CD4-positive, alpha-beta T cell treated with Interleukin-1 beta for 1 hour (primary cell): ENCODE measurements at places on chromosomes 2 and 18.

DNA sequence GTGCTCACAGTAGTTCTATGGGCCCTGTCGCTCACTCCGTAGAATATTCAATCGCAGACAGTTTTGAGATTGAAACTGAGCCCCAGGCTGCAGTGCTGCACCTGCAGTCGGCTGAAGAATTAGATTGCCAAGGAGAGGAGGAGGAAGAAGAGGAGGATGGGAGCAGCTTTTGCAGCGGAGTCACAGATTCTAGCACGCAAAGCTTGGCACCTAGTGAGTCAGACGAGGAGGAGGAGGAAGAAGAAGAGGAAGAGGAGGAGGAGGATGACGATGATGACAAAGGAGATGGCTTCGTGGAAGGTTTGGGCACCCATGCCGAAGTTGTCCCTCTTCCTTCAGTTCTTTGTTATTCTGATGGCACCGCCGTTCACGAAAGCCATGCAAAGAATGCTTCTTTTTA lies 115.2 kb downstream of the GALNT3 start:
- DNase-seq, result no peak

GRCh38 chr2:174335988-174336500 lies 1.3 kb downstream of the SP9 start:
- no peak for DNase-seq

GRCh38 chr2:101038455-101039255 lies 36.6 kb downstream of the RPL31 start:
- DNase-seq, result no peak

- no peak for DNase-seq
Measured at GRCh38 chr2:161017780-161018470, 142.3 kb upstream of the TANK start.

DNA sequence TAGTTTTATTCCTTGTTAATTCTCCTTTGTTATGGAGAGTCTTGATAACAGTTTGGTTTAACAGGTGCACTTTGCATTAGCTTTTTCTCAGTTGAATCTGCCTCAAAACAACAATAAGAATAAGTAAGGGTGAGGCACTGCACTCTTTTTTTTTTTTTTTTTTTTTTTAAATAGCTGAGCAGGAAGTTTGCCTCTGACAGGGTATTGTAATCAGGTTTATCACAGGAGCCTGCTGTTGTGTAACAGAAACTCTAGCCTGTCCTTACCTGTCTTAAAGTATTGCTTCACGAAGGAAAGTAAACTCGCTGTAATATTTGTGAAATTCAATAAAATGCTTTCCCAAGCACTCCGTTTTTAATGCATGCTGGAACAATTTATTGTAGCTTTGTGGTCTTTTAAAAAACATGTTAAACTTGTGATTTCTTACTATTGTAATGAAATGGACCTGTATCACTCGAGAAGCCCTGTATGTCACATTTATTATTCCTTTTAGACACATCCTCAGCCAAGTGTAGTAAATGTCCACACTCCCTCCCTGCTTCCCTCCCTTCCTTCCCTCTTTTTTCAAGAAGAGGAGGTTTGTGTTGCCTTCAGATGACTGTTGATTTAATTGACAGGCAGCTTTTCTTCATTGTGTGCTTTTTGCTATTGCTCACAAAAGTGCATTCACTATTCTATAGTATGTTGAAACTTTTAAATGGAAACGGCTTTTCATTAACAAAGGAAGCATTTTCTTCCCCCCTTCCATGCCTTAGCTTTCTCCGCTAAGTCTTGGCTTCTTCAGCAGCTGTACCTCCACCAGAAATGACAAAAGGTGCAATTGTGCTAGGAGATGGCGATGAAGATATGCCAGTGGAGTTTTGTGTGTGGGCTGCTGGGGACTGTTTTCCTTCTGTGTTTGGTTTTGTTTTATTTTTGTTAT lies 52.7 kb downstream of the TAF1B start:
- DNase-seq, result no peak

GRCh38 chr18:70503060-70503459 lies 214.2 kb downstream of the SOCS6 start:
- DNase-seq, result no peak

GRCh38 chr2:41194230-41194629 lies 742.3 kb upstream of the SLC8A1 start:
- DNase-seq, result no peak

GRCh38 chr2:5410991-5411700 lies 281.0 kb upstream of the SOX11 start:
- no peak for DNase-seq

DNA sequence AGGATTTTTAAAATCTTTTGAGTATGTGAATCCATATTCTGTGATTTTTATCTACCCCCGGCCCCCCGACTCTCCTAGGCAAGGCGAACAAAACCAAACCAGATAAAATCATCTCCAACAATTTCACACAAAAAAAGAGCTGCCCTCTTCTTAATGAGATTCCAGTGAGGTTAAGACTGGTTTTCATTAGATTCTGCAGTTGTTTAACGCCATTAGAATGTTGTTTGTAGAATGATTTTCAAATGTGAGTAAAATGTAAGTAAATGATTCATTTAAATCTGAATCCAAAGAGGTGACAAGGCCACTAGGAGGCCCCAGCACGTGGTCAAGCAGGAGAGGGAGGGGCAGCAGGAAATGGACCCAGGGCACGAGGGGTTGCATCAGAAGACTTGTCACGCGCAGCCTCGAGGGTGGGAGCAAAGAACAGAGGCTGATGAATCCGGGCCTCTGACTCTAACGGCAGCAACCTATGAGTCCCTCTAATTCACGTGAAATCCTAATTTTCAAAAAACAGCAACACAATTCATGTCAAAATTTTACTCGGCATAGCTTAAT lies 24.3 kb upstream of the KLHL29 start:
- no peak for DNase-seq

- DNase-seq, result no peak
Measured at GRCh38 chr18:57789090-57789489, 14.0 kb downstream of the ATP8B1 start.

DNA sequence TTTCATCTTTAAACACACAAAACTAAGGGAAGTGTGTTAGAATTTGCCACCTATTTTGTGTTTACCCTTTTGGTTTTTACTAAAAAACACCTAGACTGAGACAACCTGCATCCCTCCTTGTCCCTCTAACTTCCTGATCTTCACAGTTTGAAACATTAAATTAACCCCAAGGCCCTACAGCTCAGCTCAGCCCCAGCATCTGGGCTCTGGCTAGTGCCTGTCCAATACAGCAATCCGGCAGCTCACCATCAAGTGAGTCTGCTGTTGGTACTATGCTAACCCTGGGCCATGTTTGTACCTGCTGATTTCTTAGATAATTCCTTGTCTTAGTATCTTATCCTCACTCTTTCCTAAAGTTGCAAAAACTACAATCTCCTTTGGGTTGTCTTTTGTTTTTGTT lies 162.4 kb downstream of the DSEL start:
- DNase-seq, result no peak

- DNase-seq, result peak; percentile 36
Measured at GRCh38 chr2:178761759-178762371, 45.4 kb downstream of the TTN start.

GRCh38 chr2:189830510-189830909 lies 46.3 kb downstream of the PMS1 start:
- no peak for DNase-seq

DNA sequence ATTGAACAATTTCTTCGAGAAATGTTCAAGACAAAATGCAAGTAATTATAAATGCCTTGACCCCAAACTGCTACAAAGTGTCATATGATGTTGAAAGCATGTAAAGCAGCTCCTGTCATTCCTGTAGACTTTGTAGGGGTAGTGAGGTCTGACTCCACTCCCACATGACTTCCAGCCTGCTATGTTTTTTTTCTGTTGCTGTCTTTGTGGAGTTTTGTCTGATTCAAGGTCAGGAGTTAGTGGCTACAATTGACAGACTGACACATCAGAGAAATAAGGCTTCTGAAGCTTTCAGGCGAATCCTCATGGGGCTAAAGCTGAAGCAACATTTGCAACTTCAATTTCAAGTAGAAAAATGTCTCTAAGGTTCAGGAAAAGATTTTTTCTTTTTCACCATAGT lies 63.9 kb upstream of the CCDC195 start:
- no peak for DNase-seq

DNA sequence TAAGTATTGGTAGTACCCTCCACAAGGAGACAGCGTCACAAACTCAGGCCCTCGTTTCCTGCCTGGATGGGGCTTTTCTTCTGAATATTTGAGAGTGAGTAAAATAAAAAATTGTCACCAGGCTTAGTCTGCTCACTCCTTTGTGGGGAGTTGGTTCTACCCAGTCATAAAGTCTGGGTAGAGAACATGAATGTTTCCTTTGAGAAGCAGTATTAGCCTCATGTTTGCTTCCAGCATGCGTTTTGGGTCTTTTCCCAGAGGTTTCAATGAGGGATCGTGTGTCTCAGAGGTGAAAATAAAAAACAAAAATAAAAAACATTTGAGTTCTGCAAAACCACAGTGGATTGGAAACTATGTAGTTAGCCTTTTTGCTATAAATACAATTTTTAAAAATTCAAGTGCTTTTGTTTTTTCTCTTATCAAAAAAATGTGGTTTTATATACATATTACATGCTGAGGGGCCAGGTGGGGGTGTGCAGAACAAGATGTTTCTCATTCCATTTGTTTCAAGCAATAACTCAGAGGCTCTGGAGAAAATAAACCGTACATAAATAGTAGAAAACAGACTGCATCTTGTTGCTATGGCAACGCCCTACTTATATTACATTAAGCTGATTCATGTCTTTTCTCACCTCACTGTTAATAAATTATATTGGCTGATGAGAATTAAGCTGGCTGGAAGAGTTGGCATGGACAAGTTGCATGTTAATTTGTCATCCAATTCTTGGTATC lies 225.4 kb upstream of the FBXO11 start:
- peak; percentile 41 for DNase-seq

GRCh38 chr2:143252138-143252907 lies 123.1 kb downstream of the ARHGAP15 start:
- no peak for DNase-seq

- peak; percentile 21 for DNase-seq
Measured at GRCh38 chr2:85754313-85755095, 713 bp downstream of the ATOH8 start.

DNA sequence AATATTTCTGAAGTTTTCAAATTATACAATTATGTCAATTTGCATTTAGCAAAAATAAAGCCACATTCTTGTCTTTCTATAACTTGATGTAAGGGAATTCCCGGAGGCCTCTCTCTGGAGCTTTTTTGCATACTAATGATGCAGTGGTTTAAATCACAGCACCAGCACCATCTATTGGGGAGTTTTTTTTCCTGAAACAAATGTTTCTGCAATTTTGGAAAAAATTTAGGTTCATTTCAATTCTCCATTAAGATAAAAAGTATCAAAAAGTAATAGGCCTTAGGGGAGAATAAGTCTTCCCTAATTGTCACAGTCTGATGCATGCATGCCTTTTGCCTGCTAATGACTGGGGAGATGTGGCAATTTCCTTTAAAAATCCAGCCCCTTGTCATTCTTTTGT lies 13.5 kb downstream of the CBLN2 start:
- DNase-seq, result no peak

DNA sequence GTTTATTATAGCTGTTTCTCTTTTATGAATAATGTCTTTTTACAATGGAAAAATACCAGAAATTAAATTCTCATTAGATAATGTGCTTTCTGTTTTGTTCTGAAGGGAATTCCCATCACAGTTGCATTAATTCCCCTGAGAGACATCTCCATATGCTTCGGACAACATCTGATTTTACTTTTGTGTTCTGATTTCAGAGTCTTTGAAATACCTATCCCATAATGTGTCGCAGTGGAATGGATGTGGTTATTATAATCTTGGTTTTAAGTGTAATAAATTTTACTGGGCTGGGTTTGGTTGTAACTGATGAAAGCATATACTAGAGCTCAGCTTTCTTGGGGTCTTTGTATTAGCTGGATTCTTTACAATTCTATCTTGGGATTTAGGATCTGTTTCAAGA lies 12.5 kb downstream of the SPTBN1 start:
- DNase-seq, result no peak

- no peak for DNase-seq
Measured at GRCh38 chr2:5539282-5540165, 152.7 kb upstream of the SOX11 start.

GRCh38 chr18:5444847-5445246 lies 99.0 kb downstream of the EPB41L3 start:
- no peak for DNase-seq

DNA sequence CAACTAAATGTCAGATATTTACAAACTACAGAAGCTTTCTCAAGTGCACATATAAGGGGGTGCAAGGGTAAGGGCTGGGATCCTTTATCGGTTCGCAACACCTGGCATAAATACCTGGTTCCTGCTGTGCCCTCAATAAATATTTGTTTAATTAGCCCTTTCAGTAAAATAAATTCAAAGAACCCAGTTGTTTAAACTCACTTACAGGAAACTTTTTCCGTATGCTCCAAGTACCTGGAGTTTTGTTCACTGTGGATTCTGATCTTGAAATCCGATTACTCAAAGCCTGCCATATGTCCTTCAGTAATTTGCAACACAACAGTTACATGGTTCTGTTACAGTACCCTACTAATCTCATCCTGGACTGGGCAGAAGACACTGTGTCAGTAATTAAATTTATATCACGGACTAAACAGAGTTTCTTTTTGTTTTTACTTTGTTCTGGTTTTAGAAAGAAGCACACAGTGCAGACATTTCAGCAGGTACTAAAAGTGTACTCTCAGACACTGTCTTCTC lies 36.9 kb downstream of the TBC1D8 start:
- no peak for DNase-seq

DNA sequence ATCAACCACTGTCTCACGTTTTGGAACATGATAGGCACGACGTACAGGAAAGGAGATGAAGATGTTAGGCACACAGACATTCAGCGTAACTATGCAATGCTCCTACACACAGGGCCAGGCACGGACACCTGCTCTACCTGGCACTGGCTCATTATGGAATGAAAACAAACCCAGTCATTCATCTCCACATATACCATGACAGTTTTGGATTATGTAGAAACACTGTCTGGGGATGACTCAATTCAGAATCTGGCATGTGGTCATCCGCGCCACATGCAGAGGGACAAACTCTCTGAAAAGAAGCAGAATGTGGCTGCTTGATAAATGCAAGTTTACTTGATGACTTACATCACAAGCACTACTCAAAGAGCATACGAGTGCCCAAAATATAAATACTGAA lies 29.5 kb upstream of the NFU1 start:
- DNase-seq, result no peak

- no peak for DNase-seq
Measured at GRCh38 chr2:74414881-74415761, 6.3 kb downstream of the C2orf81 start.

DNA sequence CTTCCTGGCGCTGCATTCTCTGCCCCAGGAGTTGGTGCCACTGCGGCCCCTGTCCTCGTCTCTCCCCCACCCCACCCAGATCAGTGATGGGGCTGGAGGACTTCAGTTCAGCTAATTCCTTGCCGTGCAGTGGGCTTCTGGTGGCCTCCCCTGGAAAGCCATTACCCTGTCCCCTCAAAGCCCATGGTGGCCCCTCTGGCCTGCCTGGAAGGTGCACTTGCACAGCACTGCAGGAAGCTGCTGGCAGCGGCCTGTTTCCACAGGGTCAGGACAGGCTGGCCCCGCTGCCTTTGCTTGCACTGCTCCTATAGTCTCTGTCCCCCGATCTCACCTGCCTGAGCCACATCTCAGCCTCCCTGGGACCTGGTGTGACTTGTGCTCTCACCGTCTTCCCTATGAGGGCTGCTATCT lies 105.1 kb downstream of the USP40 start:
- DNase-seq, result no peak

- DNase-seq, result no peak
Measured at GRCh38 chr18:6994056-6994770, 123.4 kb downstream of the LAMA1 start.
